Activated CD8-positive, alpha-beta memory T cell treated with anti-CD3 and anti-CD28 coated beads for 48 hours (primary cell): ENCODE measurements at places on chromosomes 6 and 20.

DNA sequence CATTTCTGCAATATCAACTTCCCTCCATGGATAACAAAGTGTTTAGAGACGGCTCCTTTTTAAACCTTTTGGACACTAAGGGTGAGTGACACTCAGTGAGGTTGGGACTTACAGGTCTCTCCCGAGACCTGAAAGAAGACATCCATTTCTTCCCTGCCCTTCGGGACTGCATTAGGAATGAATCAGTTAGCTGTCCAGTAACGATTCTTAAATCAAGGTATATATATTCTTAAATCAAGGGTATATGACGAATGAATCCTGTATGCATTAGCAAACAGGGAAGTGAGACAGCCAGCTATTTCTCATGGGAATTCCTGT is 52.9 kb downstream of the EDN1 start:
- no peak for DNase-seq

GRCh38 chr20:57576617-57577550 is 16.0 kb downstream of the PCK1 start:
- DNase-seq, result no peak

DNA sequence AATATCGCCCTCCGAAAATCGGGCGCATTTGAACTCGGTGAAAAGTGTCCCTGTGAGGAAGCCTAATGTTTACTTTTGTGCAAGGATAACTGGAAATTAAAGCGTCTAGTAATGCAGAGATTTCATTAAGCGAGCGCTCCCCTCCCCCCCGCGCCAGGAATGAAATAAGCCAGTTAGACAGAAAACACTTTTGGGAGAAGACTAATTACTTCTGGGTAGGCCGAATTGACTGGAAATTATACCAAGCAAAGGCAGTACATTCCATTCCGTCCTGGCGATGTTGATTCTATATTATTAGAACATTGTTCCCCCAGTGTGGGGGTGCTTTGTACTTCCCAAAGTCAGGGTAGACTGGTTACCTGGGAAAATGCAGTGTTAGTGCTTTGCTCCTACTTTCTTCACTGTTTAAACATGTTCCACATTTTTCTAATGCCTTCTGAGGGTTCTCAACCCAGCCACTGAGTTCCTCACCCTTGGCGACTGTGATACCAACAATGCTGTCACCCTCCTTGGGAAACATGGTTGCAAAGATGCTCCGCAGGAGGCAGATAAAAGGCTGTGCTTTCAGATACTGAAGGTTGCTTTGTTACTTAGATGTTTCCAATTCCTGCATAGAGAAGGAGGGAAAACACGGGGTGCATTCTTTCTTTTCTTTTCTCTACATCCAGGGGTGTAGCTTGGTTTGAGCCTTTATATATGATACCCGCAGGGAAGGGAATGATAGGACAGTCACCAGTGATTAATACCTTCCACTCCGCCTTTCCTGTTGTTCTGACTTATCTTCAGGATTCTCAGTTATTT is 2.6 kb downstream of the GJA1 start:
- no peak for DNase-seq

GRCh38 chr20:44768256-44768655 is 22.6 kb downstream of the KCNK15 start:
- no peak for DNase-seq
